ENCODE measurements at places on chromosomes 6 and 20.
A peak's percentile ranks its signal among the peaks of the same experiment; 100 is the strongest.

DNA sequence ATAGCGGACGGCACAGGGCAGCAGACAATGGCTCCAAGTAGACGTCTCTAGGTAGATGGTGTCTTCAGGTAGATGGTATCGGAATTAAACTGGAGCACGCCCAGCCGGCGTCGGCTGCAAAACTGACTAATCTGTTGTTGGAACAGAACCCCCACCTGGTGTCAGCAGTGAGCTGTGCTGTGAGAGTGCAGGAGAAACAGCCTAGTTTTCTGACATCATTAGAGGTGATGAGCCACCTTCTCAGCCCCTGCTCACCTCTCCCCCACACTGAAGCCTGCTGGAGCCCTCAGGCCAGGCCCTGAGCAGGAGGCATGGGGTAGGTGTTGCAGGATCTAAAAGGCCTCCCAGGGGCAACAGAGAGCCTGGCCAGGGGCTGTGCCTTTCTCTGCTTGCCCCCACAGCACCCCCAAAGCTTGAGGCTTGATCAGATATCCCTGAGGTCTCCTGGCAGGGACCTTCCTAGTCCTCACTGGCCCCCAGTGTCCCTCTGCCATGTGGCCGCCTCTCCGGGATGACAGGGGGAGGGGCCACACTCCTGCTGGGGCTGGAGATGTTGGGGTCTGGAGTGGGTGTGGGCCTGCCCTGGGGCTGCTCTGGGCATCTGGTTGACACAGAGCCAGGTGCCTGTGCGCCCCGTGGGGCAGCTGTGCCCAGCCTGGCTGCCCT is 6.9 kb upstream of the HELZ2 start:
- peak; percentile 55 for DNase-seq

DNA sequence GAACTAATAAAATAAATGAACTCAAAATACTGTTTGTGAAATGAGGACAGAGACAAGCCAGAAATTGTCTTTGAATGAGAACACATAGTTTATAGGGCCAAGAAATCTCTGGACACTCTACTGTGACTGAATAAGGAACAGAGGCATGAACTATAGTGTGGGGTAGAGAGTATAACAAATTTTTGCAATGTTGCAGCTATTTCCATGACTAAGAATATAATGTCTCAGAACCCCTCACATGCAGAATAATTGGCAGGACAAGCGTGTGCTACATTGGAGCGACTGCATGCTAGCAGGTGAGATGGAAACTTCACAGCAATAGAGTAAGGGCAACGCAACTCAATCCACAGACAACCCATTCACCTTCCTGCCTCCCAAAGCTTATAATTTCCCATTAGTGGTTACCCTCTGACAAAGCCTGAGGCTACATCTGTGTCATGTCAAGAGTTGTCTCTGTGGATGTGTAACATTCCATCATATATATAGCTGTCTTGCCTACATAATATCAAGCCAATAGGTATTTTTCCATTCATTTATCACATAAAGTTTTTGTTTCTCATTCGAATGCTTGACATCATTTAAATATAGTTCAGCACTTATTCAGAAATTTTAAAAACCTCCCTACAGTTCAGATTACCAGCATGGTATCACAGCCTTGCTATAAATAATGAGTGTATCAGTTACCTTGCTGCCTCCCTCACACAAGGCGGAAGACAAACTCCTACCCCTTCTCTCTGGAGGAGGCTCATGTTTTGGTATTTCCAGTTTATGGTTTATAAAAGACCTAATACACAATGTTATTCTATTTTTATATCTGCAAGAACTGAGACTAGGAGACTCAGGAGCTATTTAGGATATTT is 47.9 kb upstream of the ECHDC1 start:
- no peak for DNase-seq

GRCh38 chr6:44247338-44248302 is 719 bp downstream of the HSP90AB1 start:
- DNase-seq: peak; percentile 84

DNA sequence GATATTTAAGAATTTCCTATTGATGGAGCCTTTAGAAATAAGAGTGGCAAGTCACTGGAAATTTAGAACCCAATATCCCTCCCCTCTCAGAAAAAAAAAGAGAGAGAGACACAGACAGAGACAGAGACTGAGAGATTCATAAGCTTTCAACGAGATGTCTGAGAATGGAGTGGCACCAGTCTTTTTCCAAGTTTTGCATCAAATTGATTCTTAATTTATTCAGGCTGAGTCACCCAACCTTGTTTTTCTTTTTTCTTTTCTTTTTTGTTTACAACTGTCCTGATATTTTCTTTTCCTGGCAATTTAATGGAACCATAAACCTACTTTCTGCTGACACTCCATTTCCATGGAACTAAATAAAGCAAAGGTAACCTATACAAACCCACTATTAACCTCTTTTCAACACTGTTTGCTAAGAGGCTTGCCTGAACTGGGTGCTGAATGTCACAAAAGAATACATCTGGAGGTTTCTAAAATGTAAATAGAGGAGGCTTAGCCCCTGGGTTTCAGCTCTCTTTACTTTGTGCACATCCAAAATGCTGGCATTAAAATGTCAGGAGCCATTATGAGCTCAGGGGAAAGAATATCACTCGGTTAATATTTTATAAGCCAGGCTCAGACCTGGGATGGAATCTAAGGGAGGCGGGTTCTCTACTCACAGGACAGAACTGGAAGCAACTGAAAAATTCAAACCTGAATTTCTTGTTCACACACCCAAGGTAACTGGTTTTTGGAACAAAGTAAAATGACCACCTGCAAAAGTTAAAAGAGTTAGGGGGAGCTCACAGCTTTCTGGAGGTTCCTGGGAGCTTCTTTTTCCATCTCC is 100.8 kb downstream of the BFSP1 start:
- DNase-seq: no peak

- no peak for DNase-seq
Measured at GRCh38 chr6:37696220-37696840, 1.4 kb downstream of the MDGA1 start.
